ENCODE measurements at places on chromosomes 5 and 9.

- DNase-seq = no peak
Measured at GRCh38 chr5:76663573-76663972, 40.4 kb upstream of the F2RL2 start.

- peak; percentile 64 for DNase-seq
Measured at GRCh38 chr5:74686962-74687751, 2.1 kb downstream of the HEXB start.

DNA sequence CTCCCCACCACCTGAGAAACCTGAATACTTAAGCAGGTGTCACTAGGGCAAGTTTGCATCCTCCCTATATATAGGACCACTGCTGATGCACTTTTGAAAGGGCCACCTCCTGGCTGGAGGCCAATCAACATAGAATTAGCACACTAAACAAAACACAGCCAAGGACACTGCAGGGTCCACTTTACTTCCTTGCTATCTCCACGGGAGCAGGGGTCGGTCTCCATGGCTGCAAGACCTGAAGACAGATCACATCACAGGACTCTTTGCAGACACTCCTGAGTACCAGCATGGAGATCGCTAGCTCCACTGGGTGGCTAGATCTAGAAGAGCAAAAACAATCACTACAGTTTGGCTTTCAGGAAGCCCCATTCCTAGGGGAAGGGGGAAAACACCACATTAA is 72.3 kb downstream of the C9orf153 start:
- peak; percentile 47 for DNase-seq

DNA sequence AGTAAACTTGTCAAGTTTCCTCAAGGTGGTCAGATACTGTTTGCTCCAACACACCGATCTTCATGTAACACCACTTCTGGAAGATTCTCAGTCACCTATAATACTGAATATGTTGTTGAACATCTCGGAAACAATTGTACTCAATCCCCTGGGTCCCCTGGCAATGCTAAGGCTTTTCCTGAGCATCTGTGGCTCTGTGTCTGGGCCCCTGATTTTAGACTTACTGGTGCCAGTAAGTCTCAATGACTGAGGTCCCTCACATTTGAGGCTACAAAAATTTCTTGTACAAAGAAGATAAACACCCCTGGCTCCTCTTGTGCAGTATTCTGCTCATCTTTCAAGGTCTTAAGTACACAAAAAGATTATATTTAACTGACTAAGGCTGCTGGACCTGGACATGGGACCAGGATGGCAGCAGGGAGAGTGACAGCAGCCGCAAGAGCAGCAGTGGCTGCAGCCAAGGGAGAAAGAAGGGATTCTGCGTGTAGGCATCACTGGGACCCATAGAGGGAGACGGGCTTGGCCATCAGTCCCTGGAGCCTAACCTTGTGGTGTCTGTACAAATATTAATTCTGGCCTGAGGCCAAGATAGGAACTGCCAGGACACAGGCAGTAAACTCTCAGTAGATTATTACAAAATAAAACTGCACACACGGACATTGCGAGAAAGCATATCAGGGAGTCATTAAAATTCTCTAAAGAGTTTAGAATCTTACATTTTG is 49.0 kb upstream of the TNPO1 start:
- peak; percentile 59 for DNase-seq

GRCh38 chr5:7190712-7191250 is 205.2 kb upstream of the ADCY2 start:
- no peak for DNase-seq

GRCh38 chr9:93669958-93670207 is 93.5 kb downstream of the PHF2 start:
- DNase-seq = no peak

Measured in choroid plexus epithelial cell (primary cell).